ENCODE measurements at places on chromosomes 5 and 9.

- peak; percentile 47 for DNase-seq
These were observed 379.6 kb downstream of the MLLT3 start for GRCh38 chr9:20242510-20243189.

DNA sequence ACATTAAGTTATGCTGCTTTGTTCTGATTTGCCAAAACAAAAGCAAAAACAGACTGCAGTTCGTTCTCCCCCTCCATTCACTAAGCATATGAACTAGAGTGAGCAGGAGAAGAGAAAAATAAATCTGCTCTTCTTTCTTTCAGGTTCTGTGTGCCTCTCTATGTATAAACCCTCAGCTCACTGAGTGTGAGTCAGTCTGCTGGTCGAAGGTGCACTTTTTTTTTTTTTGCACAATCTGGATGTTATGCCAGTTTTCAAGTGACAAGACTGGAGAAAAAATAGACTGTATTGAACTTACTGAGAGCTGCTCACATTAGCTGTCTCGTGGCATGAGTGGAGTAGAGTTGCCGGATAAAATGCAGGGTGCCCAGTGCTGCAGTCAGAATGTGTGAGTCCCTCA, 244.6 kb upstream of the ATP10B start:
- no peak for DNase-seq

DNA sequence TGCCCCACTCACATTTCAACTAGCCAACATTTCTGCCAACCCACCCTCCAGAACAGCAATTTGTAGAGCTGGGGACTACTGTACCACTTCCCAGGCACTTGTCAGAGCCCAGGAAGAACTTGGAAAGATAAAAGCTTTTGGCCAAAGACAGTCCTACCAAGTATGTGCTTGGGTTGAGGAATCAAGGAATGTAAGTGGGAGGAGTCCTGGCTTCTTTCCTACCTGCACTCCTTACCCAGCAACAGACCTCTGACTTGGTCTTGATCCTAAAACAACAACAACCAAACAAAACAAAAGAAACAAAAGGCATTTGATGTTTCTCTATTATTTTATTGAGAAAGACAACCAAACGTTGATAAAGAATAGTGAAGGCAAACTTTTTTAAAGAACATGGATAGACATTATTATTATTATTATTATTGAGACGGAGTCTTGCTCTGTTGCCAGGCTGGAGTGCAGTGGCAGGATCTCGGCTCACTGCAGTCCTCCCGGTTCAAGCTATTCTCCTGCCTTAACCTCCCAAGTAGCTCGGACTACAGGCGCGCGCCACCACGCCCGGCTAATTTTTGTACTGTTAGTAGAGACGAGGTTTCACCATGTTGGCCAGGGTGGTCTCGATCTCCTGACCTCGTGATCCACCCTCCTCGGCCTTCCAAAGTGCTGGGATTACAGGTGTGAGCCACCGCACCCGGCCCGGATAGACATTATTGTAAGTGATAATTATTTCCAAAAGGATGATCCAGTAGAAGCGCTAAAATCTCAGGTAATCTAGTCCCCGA, 33.5 kb downstream of the ANXA2R start:
- DNase-seq, result no peak

DNA sequence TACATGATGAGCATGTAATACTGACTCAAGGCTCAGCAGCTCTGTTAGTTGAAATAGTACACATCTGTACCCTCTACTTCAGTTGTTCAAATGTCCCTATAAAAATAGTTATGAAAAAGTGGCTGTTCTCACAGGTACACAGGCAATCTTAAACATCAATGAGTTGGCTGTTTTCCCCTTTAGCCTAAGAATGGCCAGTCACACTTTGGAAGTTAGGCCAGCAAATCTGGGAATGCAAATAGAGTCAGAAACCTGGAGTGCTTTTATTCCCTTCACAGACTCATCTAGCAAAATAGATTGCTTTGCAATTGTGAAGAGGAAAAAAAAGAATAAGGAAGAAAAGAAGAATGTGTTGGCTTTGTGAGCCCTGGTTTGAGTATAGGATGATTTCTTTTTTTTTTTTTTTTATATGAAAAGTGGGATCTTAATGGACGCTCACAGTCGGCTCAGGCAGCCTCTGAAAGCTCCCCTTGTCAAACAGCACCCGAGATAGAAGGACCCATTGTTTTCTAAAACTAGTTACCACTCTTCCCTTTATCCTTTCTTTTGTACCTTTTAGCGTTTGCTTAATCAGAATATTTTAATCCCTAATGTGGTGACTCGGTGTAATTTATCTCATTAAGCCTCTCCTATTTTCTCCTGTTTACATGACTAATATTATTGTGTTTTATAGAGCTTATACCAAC, 27.9 kb upstream of the TLE1 start:
- no peak for DNase-seq

DNA sequence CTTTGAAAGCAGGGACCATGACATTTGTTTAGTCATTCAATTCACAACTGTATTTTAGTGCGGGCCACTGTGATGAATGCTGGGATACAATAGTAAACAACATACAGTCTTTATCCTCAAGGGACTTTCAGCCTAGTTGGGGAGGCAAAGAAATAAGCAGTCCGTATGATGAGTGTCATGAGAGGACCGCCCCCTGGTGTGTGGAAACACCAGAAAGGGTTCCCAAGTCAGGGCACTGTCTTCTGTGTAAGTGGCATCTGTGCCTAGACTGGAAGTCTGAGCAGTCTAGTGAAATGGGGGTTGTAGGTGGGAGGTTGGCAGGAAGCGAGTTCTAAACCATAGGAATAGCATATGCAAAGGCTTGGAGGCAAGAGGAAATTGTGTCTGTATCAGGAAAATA, 6.8 kb downstream of the C9orf43 start:
- no peak for DNase-seq

DNA sequence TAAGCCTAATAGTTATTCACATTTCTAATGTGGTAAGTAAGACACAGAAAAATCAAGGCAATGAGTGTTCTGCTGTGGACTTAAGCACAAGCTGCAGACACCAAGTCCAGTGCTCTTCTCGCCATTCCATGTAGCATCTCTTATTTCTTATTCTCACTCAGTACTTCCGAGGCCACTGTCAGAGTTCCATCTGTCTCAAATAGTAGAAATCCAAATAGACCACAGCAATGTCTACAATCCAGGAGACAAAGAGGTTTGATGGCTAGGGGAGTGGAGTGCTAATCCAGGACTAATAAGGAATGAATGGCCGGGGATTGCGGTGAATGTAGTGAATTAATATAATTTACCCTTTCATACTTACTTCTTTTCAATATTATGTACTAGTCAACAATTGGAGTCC, 147.3 kb downstream of the FBXL7 start:
- no peak for DNase-seq

DNA sequence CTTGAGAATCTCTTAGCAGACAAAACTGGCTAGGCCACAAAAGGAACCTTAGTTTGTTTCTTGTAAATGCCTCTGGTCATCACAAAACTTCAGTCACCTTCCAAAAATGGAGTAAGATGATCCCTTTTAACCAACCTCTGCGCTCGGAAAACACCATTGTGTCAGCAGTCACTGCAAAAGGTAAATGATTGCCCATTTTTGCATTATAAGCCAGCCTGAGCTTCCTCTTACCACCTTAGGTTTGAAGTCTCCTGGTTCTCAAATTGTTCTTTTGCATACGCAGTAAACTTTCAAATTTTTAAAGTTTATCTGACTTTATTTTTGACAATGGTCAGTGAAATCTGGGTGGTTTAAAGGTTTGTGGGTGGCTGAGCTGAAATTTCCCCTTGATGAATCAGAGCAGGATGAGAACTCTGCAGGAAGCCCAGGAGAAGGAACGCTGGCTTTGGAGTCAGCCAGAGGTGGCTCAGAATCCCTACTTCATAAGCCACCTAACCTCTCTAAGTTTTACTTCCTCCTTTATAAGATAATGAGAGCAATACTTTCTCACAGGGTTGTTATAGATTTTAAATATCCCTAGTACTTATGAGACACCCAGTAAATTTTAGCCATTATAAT, 131.4 kb downstream of the MED10 start:
- no peak for DNase-seq

DNA sequence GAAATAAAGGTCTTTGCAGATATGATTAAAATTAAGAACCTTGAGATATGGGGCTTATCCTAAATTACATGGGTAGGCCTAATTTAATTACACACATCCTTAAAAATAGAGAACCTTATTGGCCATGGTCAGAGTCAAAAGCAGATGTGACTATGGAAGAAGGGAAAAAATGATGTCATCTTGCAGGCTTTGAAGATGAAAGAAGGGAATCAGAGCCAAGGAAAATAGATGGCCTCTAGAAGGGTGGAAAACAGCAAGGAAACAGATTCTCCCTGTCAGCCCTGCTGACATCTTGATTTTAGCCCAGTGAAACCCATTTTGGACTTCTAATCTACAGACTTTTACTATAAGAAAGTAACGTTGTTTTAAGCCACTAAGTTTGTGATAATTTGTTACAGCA, 37.6 kb upstream of the KCNN2 start:
- no peak for DNase-seq

- no peak for DNase-seq
These were observed 71.6 kb upstream of the GALNT10 start for GRCh38 chr5:154118893-154119336.

DNA sequence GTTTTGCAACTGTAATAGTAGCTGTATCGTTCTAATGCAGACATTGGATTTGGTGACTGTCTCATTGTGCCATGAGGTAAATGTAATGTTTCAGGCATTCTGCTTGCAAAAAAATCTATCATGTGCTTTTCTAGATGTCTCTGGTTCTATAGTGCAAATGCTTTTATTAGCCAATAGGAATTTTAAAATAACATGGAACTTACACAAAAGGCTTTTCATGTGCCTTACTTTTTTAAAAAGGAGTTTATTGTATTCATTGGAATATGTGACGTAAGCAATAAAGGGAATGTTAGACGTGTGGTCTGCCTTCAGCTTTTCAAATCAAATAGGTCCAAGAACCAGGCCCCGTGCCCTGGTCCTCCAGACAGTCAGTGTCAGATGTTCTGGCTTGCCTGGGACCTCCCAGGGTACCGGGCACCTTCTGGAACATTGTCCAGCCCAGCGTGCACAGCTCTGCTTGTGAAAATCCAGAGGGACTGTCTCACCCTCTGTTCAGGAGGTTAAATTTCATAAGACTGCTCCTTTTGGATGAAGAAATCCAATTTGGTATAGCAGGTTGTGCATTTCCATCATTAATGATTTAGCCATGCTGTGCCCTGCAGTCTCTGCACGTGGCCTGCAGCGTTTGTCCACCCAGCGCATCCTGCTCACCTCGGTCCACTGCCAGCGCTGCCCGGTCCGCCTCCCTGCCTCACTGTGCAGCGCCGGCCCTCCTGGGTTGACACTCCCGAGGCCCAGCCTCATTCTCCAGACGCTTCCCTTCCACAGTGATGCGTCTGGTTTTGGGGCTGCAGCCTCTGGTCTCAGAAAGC, 6.6 kb upstream of the AHRR start:
- no peak for DNase-seq

- DNase-seq, result peak; percentile 3
These were observed 16.4 kb upstream of the SPINK6 start for GRCh38 chr5:148186248-148187003.

DNA sequence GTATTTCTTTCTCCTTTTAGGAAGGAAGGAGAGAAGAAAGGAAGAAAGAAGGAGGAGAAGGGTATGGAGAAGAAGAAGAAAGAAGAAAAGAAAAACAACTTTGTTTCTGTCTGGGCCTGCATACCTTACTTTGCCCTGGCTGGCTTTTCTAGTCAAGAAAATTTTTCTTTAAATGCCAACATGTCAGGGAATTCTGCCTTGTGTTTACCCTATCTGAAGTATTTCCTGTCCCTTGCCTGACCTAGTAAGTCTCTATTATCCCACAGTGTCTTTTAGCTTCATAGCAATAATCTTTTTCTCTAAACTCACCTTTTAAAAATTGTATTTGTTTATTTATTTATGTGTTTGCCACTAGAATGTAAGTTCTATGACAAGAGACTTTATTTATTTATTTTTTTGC, 1864.1 kb downstream of the EFNA5 start:
- no peak for DNase-seq

GRCh38 chr5:6950860-6951259, 237.6 kb downstream of the TENT4A start:
- DNase-seq, result no peak

DNA sequence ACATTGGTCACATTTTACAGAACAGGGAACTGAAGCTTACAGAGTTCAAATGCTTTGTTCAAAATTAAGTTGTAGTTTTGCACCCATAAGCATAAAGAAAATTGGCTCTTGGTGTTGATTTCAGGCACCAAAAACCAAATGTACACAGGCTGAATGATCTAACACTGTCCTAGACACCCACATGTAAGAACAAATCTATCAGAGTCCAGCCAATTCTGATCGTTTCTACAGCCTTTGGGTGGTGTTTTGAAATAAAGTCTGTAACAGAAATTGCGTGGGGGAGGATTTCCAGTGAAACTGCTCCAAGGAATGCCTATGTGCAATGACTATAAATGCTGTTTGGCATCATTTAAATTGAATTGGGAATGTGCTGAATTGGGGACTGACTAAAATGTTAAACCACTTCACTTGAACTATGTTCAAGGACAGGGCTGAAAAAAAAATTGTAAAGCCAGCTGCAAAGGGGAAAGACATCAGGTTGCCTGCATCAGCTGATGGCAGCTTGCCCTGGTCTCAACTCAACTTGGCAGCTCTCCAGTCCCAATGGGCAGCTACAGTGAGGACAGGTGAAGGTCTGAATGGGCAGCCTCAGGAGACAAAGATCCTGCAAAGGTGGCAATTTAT, 92.2 kb upstream of the TRPC7 start:
- DNase-seq, result no peak

GRCh38 chr9:131237291-131237690, 39.0 kb downstream of the FAM78A start:
- DNase-seq, result no peak

- DNase-seq, result no peak
These were observed 8.8 kb downstream of the SLC26A2 start for GRCh38 chr5:149969181-149969930.

- no peak for DNase-seq
These were observed 8.6 kb downstream of the ITK start for GRCh38 chr5:157189223-157189622.

DNA sequence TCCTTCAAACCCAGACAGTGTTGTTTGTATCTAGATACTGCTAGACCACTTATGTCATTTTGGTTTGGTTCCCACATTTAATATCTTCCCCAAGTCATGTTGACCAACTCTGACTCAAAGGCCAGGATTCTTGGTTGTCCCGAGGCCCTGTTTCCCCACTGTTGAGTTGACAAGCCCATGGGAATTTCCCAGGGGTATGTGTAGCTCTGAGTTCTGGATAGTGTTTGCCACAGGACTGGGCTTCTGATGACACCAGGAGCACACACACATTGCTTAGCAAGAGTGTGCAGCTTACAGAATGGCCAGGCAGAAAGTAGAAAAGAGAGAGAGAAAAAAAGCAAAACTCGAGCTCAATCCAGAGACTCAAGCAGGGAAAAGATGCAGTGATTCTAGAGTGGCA, 214.4 kb downstream of the NXNL2 start:
- no peak for DNase-seq

DNA sequence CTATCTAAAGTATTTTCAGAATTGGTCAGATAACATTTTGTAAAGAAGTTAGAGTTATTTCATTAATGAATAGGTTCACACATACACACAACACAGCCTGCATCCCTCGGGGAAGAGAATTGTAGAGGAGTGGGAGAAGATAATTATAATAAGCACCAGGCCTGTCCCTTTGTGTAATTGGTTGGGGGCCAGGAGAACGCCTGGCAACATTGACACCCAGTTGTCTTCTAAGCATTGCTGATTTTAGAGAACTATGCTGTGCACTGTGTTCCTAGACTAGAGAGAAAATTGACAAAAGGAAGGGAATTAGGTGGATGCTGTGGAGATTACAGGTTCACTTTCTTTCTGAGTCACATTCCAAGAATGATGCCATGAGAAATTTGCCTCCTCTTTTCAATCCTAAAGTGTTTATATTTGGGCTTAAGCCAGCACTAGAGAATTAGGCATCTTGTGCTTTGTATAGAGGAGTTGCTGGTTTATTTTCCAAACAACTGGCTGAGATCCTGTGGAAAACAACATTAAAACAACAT, 247.6 kb downstream of the COX7C start:
- no peak for DNase-seq
